ENCODE measurements at places on chromosomes 5 and 9. TPM values are rescaled to one million over a fixed set of nuclear protein-coding genes. Genes with fewer than 3 reads are reported as not detected.

Gene INSL4
- not detected for total RNA-seq

Gene FOXI1
- not detected for total RNA-seq

DNA sequence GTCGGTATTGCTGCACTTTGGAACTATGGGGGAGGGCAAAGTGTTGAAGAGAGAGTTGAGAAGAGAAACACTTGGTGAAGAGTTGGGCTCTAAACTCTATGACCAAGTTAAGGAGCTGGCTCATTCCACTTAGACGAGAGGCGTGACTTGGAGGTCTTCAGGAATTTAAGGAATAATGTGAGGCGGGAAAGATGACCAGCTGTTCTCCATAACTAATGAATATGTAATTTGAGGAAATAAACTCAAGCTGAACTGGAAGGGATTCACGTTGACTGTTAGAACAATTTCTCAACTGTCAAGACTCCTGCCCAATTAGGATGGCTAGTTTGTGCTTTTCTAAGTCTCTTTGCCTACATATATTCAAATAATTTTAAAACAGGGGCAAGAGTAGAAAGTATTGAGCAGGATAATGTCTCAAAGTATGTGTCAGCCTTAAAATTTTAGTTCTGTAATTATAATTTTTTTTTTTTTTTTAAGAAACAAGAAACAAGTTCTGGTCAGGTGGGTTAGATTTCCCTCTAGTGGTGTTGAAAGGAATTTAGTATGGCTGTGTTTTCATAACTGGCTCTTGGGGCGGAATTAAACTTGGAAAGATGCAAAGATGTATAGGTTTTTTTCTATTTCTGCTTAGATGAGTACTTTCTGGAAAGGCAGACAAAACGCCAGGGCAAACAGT, 33.4 kb downstream of the TMEM252 start:
- H3K36me3 ChIP-seq = no peaks in the 10 kb centered on the region
- peaks cover 6% of the 10 kb centered on the region for H3K27me3 ChIP-seq
- DNase-seq = no peak
- peaks cover 2% of the 10 kb centered on the region for H3K4me1 ChIP-seq
- H3K27ac ChIP-seq = no peak overlapping the region
- no peak overlapping the region for H3K4me3 ChIP-seq

DNA sequence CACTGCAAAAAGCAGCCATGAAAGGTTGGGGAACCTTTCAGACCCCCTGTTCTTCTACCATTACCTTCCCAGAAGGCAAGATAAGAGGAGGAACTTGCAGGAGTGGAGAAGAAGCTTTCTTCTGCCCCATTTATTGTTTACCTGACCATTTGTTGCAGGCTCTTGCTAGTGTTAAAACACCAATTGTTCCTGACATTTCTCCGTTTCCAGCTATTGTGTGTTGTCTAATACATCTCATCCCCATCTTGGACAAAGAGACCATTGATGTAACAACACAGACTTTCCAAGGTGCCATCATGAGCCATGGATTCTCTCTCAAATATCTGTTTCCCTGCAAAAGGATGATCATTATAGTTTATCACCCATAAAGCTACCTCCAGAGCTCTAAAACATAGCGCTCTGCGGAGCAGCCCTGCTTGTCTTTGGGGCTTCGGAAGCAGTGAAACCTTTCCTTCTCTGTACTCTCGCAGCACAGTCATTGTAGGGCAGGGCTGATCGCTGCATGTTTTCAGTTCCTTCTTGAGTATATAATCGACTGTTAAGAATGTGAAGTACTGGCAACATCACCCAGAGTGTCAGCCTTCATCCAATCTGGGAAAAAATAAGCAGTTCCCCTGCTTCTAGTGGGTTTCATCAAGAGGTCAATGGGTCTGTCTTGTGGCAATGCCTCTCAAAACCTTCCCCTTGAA, 680.0 kb downstream of the SEMA5A start:
- no peaks in the 10 kb centered on the region for H3K36me3 ChIP-seq
- H3K4me3 ChIP-seq = no peak overlapping the region
- H3K4me1 ChIP-seq = no peaks in the 10 kb centered on the region
- no peak for DNase-seq
- H3K27ac ChIP-seq = no peak overlapping the region
- H3K27me3 ChIP-seq = peaks cover 13% of the 10 kb centered on the region

Gene MTMR12
- total RNA-seq = 30.6 TPM

Gene GABRB2
- total RNA-seq = 3.5 TPM

Gene PHF19
- 27.2 TPM for total RNA-seq

DNA sequence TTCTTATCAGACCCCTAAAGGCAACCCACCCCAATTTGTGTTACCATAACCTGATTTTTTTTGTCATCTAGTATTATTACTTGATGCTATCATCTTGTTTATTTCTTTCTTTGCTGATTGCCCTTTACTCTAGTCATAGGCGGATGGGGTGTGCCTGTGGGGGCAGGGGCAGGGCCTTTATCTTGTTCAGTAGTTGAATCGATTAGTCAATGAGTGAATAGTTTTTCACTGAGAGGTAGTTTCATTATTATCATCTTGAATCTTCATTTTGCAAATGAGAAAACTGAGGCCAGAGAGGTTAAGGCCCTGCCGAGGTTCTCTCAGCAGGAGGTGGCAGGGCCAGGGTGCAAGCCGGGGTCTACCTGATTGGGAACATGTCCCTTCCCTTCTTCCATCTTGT, 9.4 kb upstream of the GM2A start:
- H3K4me3 ChIP-seq = no peak overlapping the region
- H3K36me3 ChIP-seq = no peaks in the 10 kb centered on the region
- H3K4me1 ChIP-seq = peaks cover 4% of the 10 kb centered on the region

DNA sequence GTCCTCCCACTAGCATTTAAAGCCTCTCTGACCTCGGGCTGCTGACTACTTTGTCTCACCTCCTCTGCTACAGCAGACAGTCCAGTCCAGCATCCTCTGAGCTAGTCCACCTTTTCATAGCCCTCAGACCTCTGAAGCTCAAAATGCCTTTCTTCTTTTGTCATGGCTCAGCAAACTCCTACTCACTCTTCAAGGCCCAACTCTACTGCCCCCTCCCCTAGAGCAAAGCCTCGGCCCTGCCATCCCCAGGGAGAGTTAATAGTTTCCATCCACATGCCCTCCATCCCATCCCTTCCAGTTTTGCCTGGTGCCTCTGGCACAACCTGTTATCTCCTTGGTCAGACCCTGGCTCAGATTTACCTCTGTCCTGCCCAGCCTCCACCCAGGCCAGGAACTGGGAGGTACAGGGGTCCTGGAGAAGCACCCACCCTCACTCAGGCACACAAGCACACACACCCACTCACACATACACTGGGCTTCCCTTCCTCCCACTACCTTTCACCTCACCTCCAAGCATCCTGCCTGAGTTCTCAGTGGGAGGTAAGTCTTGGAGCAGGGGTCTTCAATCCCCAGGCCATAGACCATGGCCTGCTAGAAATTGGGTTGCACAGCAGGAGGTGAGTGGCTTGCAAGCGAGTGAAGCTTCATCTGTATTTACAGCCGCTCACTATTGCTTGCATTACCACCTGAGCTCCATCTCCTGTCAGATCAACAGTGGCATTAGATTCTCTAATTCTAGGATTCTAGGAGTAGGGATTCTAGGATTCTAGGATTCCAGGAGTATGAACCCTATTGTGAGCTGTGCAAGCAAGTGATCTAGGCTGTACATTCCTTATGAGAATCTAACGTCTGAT, 18.1 kb downstream of the PDLIM4 start:
- H3K4me3 ChIP-seq = no peak overlapping the region
- peaks cover 1% of the 10 kb centered on the region for H3K36me3 ChIP-seq
- peaks cover 4% of the 10 kb centered on the region for H3K4me1 ChIP-seq
- H3K27me3 ChIP-seq = peaks cover 3% of the 10 kb centered on the region
- H3K27ac ChIP-seq = no peak overlapping the region
